BJ (cell line): ENCODE measurements at places on chromosomes 4 and X.

GRCh38 chr4:139853309-139853708 lies 187.7 kb downstream of the MGST2 start:
- DNase-seq = no peak

GRCh38 chr4:9867751-9868425 lies 86.5 kb downstream of the DRD5 start:
- no peak for DNase-seq

- no peak for DNase-seq
These were observed 26.8 kb downstream of the LRBA start for GRCh38 chr4:150988238-150988637.

DNA sequence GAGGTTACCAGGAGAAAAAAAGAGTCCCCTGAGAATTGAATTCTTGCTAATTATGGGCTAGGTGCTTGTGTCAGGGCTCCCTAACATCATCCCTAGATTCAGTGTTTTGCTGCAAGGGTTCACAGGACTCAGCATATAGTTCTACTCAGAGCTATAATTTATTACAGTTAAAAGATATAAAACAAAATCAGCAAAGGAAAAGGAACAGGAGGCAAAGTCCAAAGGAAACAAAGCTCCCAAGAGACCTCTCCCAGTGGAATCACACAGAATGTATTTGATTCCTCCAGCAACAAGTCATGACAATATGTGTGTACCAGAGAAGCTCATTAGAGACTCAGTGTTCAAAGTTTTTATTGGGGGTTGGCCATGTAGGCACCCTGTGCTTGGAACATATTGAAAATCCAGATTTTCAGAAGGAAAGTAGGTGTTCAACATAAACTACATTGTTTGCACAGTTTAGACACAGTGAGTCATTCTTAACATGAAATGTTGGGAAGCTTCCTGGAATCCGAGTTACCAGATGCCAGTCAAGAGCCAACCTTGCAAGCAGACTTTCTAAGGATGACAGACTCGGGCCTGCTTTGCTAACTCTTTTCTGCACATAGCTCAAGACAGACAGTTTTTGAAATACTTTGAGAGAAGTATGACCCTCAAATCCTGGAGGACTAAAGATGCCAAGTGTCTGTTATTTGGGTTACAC lies 311.3 kb upstream of the EMCN start:
- DNase-seq = no peak

DNA sequence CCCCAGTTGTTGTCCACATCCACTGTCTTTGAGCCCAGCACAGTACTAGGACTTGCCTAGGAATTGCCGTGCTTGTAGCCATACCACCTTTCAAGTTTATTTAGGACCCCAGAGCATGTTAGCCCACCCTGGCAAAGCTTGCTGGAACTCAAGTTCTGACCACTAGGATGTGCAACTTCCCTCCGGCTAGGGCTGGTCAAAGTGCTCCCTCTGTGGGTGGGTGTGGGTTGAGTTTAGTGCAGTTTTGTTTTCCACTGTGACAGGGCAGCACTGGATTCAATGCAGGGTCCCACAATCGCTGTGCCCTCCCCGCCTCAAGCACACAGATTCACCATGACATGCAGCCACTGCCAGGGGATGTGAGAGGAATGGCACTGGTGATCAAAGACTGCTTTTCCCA lies 96.0 kb downstream of the RASGEF1B start:
- DNase-seq = no peak

GRCh38 chrX:129933700-129934099 lies 27.7 kb downstream of the UTP14A start:
- no peak for DNase-seq

GRCh38 chr4:189185810-189186432 lies 754.8 kb upstream of the FRG1 start:
- DNase-seq = no peak

GRCh38 chr4:27350161-27350560 lies 489.5 kb downstream of the STIM2 start:
- DNase-seq = no peak

DNA sequence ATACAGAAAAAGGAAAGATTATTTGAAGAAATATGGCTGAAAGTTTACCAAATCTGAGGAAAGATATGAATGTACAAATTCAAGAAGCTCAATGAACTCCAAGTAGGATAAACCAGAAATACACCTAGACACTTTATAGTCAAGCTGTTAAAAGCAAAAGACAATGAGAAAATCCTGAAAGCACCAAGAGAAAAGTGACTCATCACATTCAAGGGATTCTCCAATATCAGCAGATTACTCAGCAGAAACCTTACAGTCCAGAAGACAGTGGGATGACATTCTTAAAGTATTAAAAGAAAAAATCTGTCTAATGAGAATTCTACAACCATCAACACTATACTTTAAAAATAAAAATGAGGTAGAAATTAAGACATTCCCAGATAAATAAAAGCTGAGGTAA lies 223.8 kb upstream of the ZCCHC13 start:
- no peak for DNase-seq

DNA sequence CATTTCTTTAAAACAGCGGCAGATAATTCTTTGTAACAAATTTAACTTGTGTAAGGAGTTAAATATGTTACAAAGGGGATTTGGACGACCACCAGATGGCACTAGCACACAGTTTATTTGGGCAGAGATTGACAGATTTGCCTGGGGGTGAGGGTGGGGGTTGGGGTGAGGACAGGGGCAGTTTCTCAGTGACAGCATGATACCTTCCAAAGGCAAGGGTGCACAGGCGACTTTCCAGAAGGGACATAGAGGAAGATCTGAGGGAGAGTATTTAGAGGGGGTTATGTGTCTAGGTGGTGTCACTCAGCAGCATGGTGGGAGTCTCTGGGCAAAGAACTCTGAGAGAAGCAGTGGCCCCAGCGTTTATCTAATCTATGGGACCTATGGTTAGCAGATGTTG lies 9.6 kb upstream of the TMA16 start:
- no peak for DNase-seq

DNA sequence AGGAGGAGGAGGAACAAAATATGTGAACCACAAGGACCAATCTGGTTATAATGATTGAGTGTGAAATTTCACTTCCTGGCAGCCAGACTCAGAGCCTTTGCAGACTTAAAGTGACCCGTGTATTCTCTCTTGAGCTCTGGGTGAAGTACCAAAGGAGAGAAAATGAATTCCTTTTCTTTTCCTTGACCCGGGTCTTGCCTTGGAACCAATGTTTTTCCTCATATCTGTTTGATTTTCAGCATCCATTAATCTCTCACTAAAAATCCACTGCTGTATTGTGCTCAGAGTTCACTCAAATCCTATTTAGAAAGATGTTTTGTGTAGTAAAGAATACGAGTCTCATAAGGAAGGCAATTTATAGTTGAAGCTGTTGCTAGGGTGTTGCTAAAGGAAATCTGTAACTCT lies 78.3 kb upstream of the C1QTNF7 start:
- DNase-seq = no peak

- DNase-seq = no peak
These were observed 99.8 kb downstream of the KLHL8 start for GRCh38 chr4:87120411-87121162.

DNA sequence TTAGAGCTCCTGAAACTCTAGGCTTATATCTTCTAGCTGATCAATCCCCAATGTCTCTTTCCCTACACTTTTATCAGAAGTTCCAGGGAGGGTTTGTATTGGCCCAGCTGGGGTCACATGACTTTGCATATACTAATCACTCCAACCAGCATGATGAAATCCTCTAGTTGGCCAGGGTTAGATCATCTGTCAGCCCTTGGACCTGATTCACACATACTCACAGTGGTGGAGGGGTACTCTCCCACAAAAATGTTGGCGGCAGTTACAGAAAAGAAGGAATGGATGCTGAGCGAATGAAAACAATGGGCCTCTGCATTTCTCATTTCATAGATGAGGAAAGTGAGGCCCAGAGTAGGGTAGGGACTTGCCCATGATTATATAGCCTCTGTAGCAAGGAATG lies 151.1 kb downstream of the PJA1 start:
- DNase-seq = no peak
